Activated T-cell treated with anti-CD3 and anti-CD28 coated beads for 1 hour (primary cell): ENCODE measurements at places on chromosomes 3 and 15.
A peak's percentile ranks its signal among the peaks of the same experiment; 100 is the strongest.

DNA sequence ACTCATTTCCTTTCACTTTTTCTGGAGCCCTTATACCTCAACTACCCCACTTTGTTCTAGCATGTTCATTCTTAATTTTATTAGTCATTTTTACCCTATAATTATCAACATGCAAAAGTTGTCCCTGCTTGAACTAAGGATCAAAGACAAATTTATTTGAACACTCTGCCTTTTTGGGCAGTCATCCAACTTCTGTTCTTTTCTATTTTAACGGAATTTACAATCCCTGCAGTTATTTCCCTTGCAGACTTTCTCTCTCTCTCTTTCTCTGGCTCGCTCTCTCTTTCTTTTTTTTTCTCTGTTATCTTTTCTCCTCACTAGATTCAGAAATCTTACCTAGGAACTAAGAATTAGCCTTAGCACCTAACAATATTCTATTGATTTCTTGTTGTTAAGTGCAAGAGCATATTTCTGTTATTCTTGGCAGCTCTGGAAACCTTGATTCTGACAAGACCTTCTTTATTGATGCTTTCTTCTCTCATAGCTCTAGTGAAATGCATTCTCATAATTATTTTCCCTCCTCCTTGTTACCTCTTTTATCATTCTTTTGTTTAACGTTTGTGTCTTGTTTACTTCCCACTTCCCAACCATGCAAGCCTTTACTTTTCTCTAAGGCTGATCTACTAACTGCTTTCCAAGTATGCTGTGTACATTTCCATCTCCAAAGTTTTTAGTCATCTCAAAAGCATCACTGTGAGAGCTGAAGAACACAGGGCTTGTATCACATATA, 951.6 kb downstream of the DIPK2A start:
- no peak for DNase-seq

DNA sequence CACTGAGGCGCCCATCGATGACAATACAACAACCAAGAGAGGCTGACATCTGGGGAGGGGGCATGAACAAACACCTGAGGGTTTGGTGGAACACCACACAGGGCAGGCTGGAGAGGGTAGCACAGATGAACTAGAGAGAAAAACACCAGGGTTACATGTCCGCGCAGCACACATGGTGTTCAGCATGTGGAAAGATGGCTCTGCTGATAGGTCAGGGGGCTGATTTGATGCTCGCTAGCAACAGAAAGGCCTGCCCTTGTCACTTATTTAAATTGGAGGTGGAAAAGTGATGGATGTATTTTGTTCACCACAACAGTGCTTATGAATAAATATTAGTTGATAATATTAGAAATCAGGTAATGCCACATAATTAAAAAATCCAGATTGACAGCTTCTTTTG, 67.5 kb downstream of the FRMD4B start:
- no peak for DNase-seq

DNA sequence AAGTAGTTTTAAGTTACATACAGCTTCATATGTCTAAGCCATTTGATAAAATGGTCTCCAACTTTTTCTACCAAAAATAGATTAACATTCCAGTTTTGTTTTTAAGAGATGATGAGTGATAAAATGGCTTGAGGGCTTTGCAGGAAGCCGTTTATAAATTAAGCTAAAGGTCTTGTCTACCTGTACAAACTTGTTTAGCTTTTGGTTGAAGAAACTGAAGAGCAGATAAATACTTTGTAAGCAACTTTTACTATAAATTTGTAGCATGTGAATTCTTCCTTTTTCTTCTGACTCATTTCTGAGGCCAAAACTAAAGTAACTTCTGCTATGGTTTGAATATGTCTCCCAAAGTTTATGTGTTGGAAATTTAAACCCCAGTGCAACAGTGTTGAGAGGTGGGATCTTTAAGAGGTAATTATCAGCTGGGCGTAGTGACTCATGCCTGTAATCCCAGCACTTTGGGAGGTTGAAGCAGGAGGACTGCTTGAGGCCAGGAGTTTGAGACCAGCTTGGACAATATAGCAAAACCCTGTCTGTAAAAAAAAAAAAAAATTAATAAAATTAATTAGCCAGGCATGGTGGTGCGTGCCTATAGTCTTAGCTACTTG, 8.2 kb upstream of the NEDD4 start:
- DNase-seq: no peak

GRCh38 chr15:20386198-20386597, 155.4 kb downstream of the GOLGA6L6 start:
- DNase-seq: no peak

GRCh38 chr15:31298707-31299172, 27.9 kb upstream of the KLF13 start:
- DNase-seq: no peak

DNA sequence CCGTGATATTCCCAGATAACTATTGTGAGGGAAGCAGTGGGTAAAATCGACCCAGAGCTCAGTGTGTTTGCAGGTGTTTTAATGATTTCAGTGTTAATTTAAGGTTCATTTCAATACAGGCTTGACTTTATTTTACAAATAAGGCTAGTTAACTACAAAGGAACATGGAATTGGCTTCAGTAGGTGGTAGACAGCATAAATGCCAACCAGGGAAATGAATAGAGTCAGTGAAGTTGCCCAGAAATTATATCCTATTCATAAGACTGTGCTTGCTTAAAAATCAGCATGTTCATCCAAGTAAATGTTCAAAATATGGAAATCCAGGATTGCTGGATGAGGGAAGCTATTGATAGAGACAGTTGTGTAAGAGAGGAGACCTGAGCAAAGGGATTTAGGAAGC, 66.1 kb downstream of the LARS2 start:
- no peak for DNase-seq

DNA sequence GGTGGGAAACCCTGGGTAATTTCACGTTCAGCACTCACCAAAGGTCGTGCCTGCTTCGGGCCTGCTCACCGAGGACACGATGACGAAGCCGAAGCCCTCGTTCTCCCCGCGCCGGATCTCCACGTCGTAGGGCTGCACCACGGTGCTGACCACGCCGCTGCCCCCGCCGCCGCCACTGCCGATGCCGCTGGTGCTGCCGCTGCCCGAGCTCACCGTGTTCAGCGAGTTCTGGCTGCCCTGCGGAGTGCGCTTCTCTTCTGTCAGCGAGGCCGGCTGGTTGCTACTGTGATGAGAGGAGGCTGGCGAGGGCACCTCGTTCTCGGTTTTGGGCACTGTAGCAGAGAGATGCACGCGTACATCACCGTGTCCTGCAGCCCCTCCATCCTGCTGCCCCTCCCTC, 659.5 kb downstream of the MAGI1 start:
- no peak for DNase-seq

- DNase-seq: no peak
Measured at GRCh38 chr15:27936164-27936563, 163.0 kb downstream of the OCA2 start.

DNA sequence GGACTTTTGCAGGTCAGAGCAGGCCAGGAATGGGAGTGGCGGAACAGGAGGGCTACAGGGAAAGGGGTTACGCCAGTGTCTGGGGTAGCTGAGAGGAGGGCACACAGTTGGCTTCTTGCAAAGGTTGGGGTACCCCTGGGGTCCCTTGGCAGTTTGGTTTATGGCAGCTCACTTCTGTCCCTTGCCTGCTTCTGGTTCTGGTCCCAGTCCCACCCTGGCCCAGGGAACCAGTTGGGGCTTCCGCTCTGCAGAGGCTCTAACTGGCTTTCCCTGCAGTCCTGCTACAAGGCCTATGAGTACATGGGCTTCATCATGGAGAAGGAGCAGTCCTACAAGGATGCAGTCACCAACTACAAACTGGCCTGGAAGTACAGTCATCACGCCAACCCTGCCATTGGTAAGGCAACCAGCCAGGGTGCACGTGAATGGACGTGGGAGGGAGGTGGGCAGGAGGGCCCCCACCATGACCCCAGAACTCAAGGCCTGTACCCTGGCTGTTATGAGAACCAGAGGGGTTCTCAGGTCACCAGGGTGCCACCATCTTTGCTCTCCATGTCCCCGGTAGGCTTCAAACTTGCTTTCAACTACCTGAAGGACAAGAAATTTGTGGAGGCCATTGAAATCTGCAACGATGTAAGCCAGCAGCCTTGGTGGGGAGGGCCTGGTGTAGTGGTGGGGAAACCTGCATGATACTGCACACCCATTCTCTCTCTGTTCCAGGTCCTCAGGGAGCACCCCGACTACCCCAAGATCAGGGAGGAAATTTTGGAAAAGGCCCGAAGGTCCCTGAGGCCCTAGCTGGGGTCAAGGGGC, 15.2 kb downstream of the CSRNP1 start:
- DNase-seq: no peak

DNA sequence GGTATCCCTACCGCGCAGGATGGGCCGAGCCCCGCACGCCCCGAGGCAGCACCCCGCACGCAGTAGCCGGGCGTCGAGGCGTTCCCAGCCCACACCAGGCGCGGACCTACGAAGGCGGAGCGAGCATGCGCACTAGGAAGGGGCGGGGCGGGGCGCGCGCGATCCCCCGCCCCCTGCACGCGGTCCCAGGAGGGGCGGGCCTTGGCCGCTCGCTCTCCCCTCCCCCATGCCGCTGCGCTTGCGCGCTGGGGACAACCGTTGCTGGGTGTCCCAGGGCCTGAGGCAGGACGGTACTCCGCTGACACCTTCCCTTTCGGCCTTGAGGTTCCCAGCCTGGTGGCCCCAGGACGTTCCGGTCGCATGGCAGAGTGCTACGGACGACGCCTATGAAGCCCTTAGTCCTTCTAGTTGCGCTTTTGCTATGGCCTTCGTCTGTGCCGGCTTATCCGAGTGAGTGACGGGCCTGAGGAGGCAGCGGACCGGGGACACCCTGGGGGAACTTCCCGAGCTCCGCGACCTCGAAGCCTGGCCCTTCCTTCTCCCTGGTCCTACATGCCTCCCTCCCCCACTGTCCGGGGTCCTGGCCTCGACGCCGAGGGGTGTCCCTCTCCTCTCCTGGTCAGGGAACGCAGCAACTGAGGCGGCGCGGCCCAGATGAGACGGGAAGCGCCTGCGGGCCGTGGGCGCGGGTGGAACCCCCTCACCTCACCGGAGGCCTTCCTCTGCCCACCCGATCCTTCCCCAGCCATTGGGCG, at the start of gene SPESP1:
TSS of gene SPESP1 (plus strand) at position 258 of the 755 bp plus-strand sequence. CDS start at position 387, 129 bp downstream.
- DNase-seq: peak; percentile 44

- DNase-seq: no peak
Measured at GRCh38 chr3:145519398-145520047, 641.5 kb downstream of the PLOD2 start.

- peak; percentile 38 for DNase-seq
Measured at GRCh38 chr3:16311960-16312451, 47.0 kb downstream of the OXNAD1 start.

- no peak for DNase-seq
Measured at GRCh38 chr3:120684896-120685295, 2.9 kb upstream of the HGD start.

DNA sequence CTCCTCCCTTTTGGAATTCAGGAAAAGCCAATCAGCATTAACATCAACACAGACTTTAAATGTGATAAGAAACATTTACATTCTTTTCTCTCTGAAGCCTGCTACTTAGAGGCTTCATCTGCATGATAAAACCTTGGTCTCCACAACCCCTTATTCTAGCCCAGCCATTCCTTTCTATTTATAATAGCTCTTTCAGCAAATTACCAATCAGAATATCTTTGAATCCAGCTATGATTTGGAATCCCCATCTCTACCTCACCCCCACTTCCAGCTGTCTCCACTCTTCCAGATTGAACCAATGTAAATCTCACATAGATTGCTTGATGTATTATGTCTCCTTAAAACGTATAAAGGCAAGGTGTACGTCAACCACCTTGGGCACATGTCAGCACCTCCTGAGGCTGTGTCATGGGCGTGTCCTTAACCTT, 139.7 kb downstream of the TUSC7 start:
- no peak for DNase-seq

DNA sequence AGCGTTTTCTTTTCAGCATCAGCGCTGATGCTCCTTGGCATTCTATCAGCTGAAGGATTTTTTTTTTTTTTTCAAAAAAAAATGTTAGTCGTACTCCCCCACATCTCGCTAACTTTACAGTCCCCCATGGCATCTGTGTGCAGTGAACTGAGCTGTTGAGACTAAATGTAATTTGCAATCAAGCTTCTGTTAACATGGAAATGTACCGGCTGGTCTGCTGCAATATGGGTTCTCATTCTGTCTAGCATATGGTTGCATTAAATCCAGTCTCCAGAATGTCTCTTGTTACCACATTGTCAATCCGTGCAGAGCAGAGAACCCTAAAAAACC, 32.2 kb upstream of the TPRG1 start:
- DNase-seq: no peak

DNA sequence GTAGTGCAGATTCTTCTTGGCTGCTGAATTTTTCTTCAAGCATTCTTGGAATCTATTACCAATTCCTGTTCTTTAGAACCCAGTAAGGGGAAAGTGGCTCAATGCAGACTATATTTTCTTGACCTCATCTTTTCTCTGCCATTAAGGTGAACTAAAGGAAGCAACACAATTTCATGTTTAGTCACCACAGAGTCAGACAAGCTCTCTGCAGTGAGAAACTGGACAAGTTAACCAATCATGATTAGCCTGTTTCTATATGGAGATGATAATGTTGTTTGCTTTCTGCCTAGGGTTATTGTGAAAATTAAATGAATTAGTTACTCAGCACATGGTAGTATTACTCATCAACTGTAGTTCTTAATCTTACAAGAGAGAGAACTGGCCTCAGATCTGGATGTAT, 1075.1 kb downstream of the AGBL1 start:
- DNase-seq: no peak

DNA sequence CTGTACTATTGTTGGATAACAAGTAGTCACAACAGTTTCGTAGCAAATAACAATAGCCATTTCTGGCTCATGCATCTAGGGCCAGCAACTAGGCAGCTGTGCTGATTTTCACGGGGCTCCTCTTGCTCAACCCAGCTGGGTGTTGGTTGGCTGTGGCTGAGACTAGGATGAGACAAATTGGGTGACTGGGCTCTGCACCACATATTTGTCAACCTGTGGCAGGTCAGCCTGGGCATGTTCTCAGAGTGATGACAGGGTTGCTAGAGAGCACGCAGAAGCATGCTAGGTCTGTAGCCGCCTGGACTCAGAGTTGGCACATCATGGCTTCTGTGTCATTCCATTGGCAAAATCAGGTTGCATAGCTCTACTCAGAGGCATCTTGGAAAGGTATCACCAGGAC, 175.9 kb downstream of the OTOL1 start:
- DNase-seq: no peak

- DNase-seq: no peak
Measured at GRCh38 chr3:38722781-38723568, 73.5 kb upstream of the SCN5A start.

DNA sequence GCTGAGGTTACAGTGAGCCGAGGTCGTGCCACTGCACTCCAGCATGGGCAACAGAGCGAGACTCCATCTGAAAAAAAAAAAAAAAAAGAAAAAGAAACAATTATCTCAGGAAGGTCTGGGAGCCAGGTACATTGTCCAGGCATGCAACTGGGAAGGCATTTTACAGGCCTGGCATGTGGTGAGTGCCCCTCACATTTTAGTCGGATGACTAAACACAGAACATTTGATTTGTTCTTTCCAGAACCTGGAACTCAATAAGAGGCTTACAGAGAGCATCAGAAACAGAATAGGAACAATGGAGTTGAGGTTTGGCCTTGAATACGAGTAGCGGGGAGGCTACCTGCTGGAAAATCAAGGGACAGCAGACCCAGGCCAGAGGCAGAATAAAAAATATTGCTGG, 33.7 kb upstream of the IGF1R start:
- no peak for DNase-seq

GRCh38 chr3:69720824-69721223, 18.4 kb upstream of the MITF start:
- DNase-seq: no peak
